KBM-7 (cell line): ENCODE measurements at places on chromosomes 7 and 10.

- DNase-seq: no peak
These were observed 111.1 kb upstream of the C10orf90 start for GRCh38 chr10:126781450-126782216.

GRCh38 chr10:103768345-103768744 lies 87.0 kb downstream of the SH3PXD2A start:
- DNase-seq: no peak

- no peak for DNase-seq
These were observed 75.9 kb downstream of the HIBADH start for GRCh38 chr7:27586825-27587224.

- DNase-seq: no peak
These were observed 33.1 kb upstream of the EPC1 start for GRCh38 chr10:32379950-32380551.

DNA sequence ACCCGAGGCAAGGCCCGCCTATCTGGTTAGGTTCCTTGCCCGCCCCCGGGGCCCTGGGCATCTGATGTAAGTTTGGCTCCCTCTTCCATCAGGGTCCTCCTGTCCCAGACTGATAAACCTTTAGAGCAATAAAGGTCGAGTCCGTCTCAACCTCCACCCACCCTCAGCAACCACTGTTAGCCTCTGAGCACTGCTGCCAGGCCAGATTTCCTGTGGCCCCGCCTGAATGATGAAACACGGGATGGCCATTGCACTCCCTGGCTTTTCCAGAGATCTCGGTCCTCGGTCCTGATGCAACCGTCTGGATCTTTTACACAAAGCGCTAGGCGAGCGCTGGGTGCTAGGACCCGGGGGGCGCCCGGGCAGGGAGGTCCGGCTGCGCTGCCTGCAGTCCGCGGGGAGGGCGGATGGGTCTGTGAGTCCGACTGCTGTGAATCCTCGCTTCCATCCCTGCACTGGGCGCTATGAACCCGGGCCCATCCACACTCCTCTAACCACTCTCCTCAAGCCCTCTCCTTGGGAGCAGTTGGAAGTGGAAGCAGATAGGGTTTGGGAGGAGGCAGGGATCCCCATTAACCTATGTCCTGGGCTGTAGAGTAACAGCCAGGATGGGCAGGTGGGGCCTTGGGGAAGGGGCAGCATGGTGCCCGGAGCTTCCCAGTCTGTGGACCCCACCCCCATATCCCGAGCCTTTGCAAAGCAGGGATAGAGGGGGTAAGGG lies 875 bp upstream of the DDIT4 start:
- peak; percentile 86 for DNase-seq

DNA sequence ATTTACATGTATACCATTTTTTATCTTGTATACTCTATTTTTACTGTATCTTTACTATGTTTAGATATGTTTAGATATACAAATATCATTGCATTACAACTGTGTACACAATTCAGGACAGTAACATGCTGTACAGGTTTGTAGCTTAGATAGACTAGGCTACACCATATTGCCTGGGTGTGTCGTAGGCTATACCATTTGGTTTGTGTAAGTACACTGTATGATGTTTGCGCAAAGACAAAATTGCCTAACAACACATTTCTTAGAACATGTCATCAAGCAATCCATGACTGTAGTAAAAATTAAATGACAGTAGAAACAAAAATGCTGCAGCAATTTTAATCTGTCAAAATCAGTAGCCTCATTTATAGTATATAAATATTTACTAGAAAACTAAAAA lies 812.2 kb downstream of the GRM8 start:
- no peak for DNase-seq

- DNase-seq: no peak
These were observed 347 bp downstream of the LBX1 start for GRCh38 chr10:101228966-101229265.

- no peak for DNase-seq
These were observed 28.5 kb downstream of the CYP3A5 start for GRCh38 chr7:99651290-99651689.

- no peak for DNase-seq
These were observed 85.4 kb downstream of the CDK14 start for GRCh38 chr7:90681336-90682022.

DNA sequence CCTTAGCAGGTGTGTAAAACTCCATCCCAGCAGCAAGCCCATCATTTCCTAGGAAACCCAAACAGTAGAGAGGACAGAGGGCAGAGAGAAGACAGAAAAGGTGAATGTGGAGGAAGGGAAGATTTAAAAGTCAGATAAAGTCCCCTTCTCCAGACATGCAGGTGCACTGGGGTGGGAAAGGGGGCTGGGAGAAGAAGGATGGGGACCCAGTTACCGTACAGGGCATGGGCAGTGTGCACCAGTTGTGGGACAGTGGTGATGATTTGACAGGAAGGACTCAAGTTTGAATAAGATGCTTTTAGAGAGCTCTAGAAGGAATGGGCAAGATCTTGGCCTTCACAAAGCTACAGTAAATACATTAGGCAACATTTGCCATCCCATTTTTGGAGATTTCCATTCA lies 110.7 kb upstream of the PLXNA4 start:
- no peak for DNase-seq

DNA sequence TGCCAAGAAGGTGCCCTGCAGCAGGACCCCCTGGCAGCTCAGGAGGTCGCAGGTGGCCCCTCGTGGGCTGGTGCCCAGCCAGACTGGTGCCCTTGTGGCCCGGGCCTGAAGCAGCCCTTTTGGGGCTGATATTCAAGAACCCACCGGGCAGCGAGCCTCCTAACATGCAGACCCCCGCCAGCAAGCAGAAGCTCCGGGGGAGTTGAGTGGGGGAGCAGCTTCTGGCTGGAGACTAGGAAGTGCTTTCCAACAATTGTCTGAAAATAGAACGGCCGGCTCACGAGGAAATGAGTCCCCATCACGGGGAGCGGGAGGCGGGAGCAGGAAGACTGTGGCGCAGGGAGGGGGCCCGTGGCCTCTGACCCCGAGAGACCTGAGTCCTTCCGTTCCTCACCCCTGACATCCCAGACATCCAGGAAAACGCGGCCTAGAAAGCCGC lies 9.5 kb upstream of the INTS1 start:
- no peak for DNase-seq

- no peak for DNase-seq
These were observed 67.6 kb downstream of the DOCK1 start for GRCh38 chr10:126972635-126973414.

DNA sequence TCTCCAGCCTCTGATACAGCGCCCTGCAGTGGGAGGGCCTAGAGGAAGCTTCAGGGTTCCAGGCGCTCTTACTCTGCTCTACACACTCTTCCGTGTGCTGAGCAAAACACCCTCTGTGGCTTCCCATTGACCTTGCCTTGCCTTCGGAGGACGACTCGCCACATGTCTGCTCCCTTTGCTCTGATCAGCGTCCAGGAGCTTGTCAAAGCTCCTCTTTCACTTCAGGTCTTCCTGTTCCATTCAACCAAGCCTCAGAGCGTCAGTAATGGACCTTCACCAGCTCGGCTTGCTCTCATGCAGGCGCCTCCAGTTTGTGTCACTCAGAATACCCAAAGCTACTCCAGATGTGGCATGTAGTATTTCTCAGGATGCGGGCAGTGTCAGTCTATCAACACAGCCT lies 173.9 kb downstream of the ARID5B start:
- no peak for DNase-seq

- no peak for DNase-seq
These were observed 51.1 kb upstream of the ADARB2 start for GRCh38 chr10:1788401-1788800.

GRCh38 chr10:128528167-128528566 lies 401.9 kb upstream of the MKI67 start:
- no peak for DNase-seq

DNA sequence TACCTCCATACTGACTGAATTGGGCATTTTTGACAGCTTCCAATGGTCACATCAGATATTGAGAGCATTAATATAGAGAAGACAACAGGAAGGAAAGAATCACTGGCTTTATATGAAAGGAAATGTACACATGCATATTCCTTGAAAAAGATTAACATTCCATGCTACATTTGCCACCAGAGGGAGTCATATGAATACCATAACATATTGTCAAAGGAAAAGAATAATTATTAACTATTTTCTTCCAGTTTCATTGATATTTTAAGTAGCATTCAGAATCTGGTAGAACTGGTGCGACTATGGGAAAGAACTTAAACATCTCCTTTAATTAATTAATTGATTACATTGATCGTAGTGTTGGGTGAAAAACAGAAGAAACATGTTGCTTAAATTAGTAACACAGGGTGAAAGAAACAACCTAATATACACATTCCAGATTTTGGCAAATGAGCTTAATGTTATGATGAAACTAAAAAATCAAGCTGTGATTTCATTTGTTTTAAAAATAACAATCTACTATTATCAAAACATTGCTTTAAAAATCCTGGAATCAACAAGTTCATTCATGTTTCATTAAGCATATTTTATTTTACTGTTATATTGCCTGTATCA lies 71.5 kb downstream of the GPR85 start:
- peak; percentile 52 for DNase-seq

- DNase-seq: no peak
These were observed 106.7 kb upstream of the ODAD2 start for GRCh38 chr10:28105561-28105960.

GRCh38 chr7:96833676-96834453 lies 124.2 kb upstream of the SEM1 start:
- no peak for DNase-seq

GRCh38 chr7:1531263-1531978 lies 919 bp downstream of the MAFK start:
- no peak for DNase-seq

GRCh38 chr7:54546986-54547314 lies 4.8 kb downstream of the VSTM2A start:
- DNase-seq: no peak

DNA sequence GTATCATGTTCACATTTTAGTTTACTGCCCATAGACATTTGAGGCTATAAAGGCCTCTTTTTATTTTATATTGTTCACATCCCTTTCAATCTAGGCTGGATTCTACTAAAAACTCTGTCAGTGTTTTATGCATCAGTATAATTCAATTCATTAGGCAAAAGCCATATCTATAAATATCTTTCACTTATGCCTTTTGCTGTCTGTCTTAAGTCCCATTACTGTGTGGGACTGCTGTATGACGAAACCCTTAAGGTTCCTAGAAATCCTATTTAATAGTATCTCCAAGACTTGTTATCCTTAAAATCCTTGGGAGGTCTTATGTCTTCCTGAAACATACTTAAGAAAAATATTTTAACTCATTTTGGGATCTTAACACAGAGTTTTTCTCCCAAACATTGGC lies 139.2 kb downstream of the HGF start:
- no peak for DNase-seq

DNA sequence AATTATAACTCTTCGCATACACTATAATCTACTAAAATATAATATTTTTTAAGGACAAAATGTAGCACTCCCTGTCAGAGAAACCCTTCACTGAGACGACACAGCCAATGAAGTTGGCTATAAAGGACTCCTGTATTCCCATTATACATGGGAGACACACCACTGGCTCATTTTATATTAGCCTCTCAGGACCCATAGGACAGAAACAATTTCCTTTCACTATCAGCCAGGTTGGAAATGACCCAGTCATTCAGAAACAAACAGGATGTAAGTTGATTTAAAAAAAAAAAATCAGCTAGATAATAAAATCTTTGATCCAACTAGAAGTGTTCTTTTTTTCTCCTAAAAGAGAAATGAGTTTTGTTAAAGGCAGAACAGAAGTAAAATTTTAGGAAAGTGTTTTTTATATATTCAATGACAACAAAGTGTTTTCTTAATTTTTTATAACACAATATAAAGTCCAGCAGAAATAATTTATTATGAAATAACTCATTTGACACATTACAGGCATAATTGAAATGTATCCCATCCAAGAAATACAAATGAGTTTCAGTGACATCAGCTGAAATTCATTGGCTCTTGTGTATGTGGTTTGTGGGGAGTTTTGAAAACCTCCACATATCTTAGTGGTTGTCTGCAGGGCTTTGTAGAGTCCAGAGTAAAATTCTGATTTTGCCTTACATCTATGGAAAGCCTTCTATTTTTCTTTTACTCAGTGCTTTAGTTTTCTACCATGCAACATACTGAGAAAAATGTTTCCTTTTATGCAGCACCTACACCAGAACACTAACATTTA lies 64.1 kb downstream of the CTTNBP2 start:
- DNase-seq: no peak

DNA sequence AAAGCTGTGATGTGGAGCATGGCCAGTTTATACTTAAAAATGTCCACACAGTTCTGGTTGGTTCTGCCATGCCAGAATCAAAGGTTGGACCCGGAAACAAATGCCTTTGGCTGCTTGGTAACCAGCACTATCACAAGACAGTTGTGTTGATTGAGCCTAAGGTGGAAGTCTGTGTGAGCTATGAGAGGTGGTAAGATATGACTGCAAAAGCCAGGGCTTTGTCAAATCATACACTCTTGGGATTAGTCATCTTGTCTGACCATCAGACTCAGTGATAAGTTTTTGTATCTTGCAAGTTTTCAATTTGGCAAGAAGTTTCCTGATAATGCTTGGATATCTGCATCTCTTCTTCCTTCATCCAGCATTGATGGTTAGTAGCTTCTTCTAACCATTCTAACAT lies 35.5 kb downstream of the GPR141 start:
- no peak for DNase-seq

DNA sequence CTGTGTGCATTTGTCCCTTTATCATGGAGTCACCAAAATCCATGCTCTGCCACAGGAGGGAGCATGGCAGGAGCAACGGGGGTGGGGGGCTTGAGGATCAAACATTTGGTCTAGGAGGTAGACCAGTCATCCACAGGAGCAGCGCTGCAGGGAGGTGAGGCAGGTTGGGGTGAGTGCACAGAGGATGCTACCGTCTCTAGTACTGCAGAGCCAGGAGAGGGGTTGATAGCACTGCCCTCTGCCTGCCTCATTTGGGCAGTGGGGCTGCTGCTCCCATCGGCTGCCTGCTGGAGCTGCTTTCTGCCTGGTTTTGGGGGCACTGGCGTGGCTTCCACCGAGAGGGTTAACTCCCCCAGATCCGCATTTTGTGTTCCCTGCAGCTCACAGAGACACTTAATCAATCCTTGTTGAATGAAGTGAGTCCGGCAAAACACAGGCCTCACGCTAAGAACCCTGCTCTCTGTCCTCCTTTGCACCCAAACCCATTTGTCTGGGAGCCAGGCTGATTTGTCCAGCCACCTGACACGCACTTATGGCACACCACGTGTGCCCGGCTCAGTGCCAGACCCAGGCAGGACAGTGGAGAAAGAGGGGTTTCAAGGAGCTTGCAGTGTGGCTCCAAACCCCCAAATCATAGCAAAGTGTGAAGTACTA lies 527.1 kb upstream of the FOXK1 start:
- no peak for DNase-seq
